Pancreas (tissue), 10 donors: ENCODE measurements at places on chromosomes 7 and 10.

DNA sequence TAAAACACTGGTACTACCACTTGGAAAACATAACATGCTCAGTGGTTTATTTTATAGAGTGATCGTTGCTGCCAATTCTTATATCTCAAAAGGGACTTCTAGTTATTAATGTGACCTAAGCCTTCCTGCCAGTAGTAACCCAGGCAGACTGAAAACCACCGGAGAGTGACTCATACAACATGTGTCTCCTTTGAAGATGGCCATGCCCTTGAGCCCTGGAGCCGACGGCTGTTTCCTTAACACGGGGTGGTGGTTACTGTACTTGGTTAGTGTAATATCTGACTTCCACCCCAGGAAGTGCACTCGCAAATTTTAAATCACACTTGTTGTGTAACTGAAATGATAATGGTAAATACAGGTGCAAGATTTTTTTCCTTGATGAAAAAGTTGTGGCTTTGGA, 30.5 kb downstream of the JAKMIP3 start:
- DNase-seq = no peak

- DNase-seq = no peak
These were observed 43.0 kb downstream of the ADCY1 start for GRCh38 chr7:45617166-45617565.

GRCh38 chr10:17430647-17431355, 23.6 kb downstream of the ST8SIA6 start:
- DNase-seq = peak; percentile 81

DNA sequence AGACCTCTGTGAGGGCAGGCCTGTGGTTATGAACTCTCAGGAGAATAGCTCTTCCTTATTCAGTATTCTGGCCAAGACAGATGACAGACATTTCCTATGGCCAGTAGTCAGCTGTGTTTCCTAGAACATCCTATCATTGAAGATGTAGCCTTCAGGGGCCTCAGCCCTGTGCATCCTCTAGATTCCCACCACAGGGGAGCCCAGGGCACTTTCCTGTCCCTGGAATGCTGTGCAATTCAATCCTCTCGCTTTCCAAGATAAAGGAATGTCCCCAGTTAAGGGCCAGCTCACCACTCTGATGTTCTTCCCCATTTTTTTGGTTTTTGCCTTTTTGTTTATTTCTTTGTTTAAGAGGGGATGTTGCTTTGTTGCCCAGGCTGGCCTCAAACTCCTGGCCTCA, 578.8 kb upstream of the C7orf33 start:
- DNase-seq = no peak

GRCh38 chr7:151446412-151446811, 6.5 kb upstream of the CRYGN start:
- no peak for DNase-seq

DNA sequence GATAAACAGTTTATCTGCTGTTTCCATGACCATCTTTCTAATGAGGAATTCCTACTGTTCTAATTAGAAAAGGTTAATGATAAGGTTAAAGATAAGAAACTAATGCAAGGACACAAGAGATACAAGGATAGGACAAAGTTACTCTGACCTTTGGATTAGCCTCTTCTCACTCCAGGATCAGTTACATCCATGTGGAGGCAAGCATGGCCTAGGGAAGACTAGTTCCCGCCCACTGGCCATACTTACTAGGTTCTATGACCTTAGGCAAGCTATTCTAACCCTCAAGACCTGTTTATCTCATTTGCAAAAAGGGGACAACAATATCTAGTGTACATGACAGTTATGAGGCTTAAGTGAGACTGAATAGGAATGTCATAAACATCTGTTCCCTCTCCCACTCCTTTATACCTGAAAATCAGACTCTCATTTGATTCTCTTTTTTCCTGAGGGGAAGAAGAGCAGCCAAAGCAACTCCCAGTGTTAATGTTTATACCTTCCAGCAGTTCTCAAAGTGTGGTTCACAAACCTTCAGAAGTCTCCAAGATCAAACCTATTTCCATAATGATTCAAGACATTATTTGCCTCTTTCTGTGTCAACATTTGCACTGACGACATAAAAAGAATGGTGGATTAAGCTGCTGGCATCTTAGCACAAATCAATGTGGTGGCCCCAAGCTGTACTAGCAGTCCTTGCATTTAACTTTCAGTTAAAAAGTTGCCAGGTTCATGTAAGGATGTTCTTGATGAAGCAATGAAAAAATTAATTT, 72.0 kb downstream of the SRPK2 start:
- DNase-seq = no peak
